Caco-2 (cell line): ENCODE measurements at places on chromosomes 3 and 15.

GRCh38 chr3:177764377-177764912 lies 567.2 kb upstream of the TBL1XR1 start:
- H3K4me3 ChIP-seq = no peak overlapping the region
- no peak overlapping the region for H3K27ac ChIP-seq
- H3K36me3 ChIP-seq = no peaks in the 10 kb centered on the region
- H3K4me1 ChIP-seq = no peaks in the 10 kb centered on the region

- H3K4me3 ChIP-seq = no peak overlapping the region
- no peaks in the 10 kb centered on the region for H3K4me1 ChIP-seq
- H3K36me3 ChIP-seq = no peaks in the 10 kb centered on the region; the same call in none of the 2 replicates
- no peak overlapping the region for H3K27ac ChIP-seq
These were observed 19.4 kb downstream of the TMEM41A start for GRCh38 chr3:185479373-185479945.

- no peaks in the 10 kb centered on the region; the same call in 1 of the 2 replicates for H3K27me3 ChIP-seq
- DNase-seq = no peak
- no peaks in the 10 kb centered on the region for H3K4me1 ChIP-seq
These were observed 137.6 kb upstream of the CMC1 start for GRCh38 chr3:28103861-28104260.

GRCh38 chr3:119759962-119760361 lies 21.9 kb upstream of the NR1I2 start:
- no peaks in the 10 kb centered on the region for H3K4me1 ChIP-seq
- no peaks in the 10 kb centered on the region for H3K27me3 ChIP-seq
- no peak for DNase-seq
- H3K36me3 ChIP-seq = no peaks in the 10 kb centered on the region

DNA sequence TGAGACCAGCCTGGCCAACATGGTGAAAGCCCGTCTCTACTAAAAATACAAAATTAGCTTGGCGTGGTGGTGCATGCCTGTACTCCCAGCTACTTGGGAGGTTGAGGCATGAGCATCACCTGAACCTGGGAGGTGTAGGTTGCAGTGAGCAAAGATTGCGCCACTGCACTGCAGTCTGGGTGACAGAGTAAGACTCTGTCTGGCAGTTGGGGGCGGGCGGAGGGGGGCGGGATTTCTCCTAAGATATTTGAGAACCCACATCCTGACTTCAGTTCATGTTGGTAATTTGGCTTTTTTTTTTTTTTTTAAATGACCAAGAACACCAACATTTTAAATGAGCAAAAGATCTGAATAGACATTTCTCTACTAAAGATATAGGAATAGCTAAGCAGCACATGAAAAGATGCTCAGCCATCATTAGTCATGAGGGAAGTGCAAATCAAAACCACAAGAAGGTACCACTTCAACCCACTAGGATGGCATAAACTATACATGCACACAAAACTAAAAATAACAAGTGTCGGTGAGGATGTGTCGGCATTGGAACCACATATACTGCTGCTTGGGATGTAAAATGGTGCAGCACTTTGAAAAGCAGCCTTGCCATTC lies 75.6 kb upstream of the LMOD3 start:
- no peaks in the 10 kb centered on the region for H3K36me3 ChIP-seq
- H3K4me3 ChIP-seq = no peak overlapping the region
- H3K27ac ChIP-seq = no peak overlapping the region
- H3K4me1 ChIP-seq = peaks cover 33% of the 10 kb centered on the region
- DNase-seq = no peak

GRCh38 chr3:53842436-53843194 lies 3.6 kb downstream of the CHDH start:
- DNase-seq = peak; percentile 91
- H3K4me1 ChIP-seq = peaks cover 32% of the 10 kb centered on the region
- peak overlapping the region; percentile 93 for H3K27ac ChIP-seq
- no peak overlapping the region for H3K4me3 ChIP-seq

GRCh38 chr3:145124900-145125678 lies 1035.9 kb downstream of the PLOD2 start:
- H3K27ac ChIP-seq = no peak overlapping the region
- H3K27me3 ChIP-seq = no peaks in the 10 kb centered on the region
- no peaks in the 10 kb centered on the region for H3K4me1 ChIP-seq
- no peak for DNase-seq
- H3K4me3 ChIP-seq = no peak overlapping the region
- no peaks in the 10 kb centered on the region for H3K36me3 ChIP-seq
